ENCODE measurements at places on chromosomes 11 and 22.

- DNase-seq = no peak
These were observed 19.4 kb downstream of the GRAP2 start for GRCh38 chr22:39920134-39920743.

GRCh38 chr22:31144223-31144622, 3.9 kb upstream of the PLA2G3 start:
- no peak for DNase-seq

DNA sequence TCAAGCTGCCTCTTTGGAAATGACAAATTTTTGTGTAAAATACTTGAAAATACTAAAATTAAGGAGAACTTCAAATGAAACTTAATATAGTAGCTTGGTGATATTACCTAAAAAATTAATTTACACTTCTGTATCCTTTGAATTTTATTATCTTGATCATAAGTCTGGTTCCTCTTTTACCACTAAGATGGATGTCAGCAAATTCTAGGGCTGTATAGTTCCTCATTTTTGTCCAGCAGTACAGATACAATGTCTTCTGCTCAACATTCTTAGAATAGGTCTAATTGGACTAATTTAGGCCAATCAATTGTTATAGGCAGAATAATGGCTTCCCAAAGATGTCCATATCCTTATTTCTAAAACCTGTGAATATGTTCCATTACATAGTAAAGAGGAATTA, 1298.0 kb upstream of the RAG2 start:
- DNase-seq = no peak

- DNase-seq = no peak
These were observed 49.4 kb downstream of the CLMP start for GRCh38 chr11:123145661-123146060.

- DNase-seq = no peak
These were observed 45.0 kb downstream of the IMMP1L start for GRCh38 chr11:31464436-31464835.

DNA sequence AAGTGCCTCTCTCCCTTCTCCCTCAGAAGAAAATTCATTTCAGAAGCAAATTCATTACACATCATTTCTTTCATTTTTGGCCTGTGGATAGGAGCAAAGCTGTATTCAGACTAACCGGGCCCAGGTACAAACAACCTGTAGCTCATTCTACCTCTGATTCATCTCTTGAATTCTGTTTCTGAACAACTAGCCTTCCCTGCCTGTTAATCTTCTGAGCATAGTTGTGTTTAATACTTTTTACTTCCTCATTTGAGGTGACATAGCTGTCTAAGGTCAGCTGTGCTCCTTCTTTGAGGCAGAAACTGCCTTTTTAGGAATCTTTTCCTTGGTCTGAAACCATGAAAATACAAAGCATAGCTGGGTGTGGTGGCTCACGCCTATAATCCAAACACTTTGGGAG, 12.6 kb upstream of the IL18BP start:
- DNase-seq = no peak

- no peak for DNase-seq
These were observed 2.2 kb downstream of the TNNT3 start for GRCh38 chr11:1921574-1922141.

DNA sequence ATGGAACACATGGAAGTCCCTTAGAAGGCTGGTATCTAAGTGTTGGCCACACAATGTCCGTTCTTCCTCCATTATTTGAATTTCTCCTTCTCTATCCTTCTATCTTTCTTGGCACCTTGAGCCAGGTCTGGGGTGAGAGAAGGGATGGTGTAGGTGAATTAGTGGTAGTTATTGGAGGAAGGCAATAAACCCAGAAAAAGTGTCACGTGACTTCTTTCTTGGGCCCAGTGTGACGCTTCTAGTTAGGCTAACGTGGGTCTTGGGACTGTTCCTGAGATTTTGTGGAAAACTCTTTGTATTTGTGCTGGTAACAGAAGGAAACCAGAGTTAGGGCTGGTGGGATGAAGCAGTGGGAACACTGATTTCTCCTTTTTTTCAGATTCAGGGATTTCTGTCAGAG, 53.1 kb upstream of the ELF5 start:
- DNase-seq = no peak

DNA sequence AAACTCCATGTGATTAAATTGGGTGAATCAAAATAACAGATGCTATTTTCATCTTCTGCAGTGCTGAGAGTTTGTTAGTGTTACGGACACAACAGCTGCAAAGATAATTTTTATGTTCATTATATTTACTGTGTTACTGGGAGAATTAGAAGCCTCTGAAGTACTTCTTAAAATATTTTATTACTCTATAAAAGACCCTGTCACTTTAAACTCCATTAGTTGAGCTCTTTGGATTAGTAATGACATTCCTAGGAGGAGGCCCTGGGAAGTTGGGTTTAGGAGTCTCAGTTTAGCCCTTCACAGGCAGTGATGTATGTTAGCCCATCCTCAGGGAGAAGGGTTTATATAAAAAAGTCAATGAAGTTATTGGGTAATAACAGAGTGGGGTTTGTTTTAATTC, 596.7 kb downstream of the JRKL start:
- no peak for DNase-seq

GRCh38 chr11:1931341-1932104, 12.0 kb downstream of the TNNT3 start:
- DNase-seq = no peak

DNA sequence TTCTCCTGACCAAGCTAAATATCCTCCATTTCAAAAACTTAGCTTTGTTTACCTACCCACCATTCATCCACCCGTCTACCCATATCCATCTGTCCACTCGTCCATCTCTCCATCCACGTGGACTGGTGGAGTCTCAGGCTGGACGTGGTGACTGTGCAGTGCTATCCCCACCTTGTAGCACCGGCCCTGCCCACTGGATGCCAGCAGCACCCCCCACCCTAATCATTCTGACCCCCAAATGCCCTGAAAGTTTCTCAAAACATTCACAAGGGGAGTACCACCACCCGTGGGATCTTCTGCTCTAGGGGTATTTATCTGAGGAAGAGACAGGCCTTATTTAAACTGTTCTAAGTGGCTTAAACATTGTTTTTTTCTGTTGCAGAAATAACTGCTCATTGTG, 206.4 kb downstream of the TBC1D22A start:
- DNase-seq = no peak

DNA sequence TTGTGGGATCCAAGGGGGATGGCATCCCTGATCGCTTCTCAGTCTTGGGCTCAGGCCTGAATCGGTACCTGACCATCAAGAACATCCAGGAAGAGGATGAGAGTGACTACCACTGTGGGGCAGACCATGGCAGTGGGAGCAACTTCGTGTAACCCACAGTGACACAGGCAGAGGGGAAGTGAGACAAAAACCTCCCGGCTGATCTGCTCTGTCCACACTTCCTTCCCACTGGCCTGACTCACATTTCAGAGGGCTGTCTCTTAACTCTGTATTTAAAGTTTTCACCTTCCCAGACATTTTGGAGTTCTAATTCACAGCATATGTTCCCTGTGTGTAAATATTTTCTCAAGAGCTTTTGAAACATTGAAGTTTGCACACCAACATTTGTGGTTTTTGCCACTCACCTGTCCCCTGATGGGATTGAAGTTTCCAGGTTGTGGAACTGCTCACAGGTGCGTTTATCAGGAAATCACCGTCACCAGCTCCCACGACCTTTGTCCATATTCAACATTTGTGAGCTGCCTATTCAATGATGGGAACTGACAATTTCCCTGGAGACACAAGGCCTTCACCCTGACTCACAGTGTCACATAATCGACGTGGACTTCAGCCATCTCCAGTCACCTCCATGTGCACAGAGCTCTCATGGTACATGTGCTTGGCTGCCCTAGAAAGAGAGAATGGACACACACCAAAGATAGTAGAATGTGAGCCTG, 99.2 kb downstream of the VPREB1 start:
- DNase-seq = no peak

DNA sequence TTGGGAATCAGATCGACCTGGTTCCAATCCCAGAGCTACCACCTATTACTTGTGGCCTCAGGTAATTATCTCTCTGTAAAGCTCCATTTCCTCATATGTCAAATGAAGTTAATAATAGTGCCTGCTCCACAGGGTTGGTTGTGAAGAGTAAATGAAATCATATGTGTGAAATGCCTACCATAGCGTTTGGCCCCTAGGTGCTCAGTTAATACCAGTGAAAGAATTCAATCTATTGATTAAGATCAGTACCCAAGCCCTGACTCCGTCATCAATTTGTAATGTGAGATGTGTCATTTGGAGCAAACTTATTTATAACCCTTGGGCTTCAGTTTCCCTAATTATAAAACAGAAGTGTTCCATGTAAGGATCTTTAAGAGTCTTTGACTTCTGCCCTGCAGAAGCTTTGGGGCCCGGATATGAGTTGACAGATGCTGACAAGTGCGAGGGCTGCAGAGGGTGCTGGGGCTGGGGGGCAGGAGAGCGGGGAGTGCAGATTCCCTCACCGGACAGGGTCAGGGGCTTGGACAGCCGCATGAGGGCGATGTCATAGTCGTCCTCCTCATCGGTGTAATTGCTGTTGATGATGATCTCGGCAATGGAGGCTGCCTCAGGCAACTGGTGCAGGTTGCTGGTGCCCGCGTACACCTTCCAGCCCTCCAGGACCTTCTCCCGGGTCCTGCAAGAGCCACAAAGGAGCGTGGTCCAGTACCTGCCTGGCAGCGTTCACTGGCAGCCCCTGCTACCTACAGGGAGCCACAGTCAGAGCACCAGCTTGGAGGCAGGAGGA, 20.9 kb downstream of the TMPRSS13 start:
- DNase-seq = no peak

Data from activated naive CD8-positive, alpha-beta T cell treated with anti-CD3 and anti-CD28 coated beads, Interleukin-2, amount 10 ng/mL, durations not matched to agents 7 days and 5 days (primary cell).